GM12891 (cell line): ENCODE measurements at places on chromosomes 1 and 21.
A peak's percentile ranks its signal among the peaks of the same experiment; 100 is the strongest.

DNA sequence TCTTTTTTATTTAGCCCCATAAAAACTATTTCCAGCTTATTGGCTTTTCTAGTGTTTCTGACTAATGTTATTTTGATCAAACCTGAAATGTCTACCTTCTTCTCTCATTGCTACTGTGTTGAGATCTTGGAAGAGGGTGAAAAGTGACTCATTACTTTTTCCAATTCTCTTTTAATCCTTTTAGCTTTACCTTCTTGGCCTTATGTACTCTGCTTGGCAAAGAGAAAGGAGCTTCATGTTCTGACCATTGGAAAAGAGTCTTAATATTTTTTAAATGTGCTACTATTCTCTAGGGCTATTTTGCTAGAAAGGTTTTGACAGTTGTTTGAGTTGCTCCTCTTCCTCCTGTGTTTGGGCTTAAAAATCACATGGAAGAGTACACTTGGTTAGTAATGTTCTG lies 97.8 kb upstream of the CHODL start:
- no peak for DNase-seq

GRCh38 chr1:239719642-239720258 lies 333.4 kb downstream of the CHRM3 start:
- no peak for DNase-seq

GRCh38 chr1:222583079-222583478 lies 6.7 kb downstream of the TAF1A start:
- peak; percentile 7 for DNase-seq

DNA sequence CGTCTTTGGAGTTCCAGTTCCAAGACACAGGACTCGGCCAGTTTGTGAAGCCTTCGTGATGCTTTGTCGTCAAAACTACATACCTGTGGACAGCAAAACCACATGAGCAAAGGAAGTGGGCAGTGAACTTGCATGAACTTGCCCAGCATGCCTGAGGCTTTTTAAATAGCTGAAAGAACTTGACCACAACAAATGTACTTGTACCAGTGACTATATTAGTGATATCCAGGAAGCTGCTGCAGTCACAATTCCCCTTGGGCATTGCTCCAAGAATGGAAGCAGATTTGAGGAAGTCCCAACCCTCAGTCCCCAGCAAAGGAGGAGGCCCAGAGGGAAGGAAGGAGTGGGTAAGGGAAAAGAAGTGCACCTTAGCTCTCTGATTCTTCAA lies 2.6 kb downstream of the FUCA1 start:
- no peak for DNase-seq

GRCh38 chr1:162302306-162303003 lies 74.2 kb downstream of the SPATA46 start:
- DNase-seq, result no peak

GRCh38 chr21:44739316-44739715 lies 27.9 kb upstream of the TSPEAR start:
- no peak for DNase-seq
